ENCODE measurements at places on chromosomes 5 and 9. TPM values are rescaled to one million over a fixed set of nuclear protein-coding genes. Genes with fewer than 3 reads are reported as not detected.

GRCh38 chr9:68417762-68418161, 61.4 kb downstream of the PGM5 start:
- DNase-seq = no peak
- no peak overlapping the region for H3K27ac ChIP-seq
- H3K4me1 ChIP-seq = no peaks in the 10 kb centered on the region

DNA sequence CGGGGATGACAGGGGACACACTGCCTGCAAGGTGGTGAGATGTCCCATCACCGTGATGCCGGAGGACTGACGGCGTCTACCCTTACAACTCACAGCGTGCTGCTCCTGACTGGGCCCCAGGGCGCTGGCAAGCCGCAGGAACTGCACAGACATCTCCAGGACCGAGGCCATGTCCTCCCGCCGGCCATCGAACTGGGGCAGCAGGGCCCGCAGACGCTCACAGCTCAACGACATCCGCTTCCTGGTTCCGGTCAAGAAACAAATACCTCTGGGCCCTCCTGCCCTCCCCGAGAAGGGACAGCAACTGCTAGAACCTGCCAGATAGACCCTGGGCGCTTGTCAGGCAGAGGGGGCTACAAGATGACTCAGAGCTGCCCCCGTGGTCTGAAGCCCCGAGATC, 1.0 kb downstream of the SOHLH1 start:
- no peak overlapping the region for H3K4me3 ChIP-seq
- H3K36me3 ChIP-seq = no peaks in the 10 kb centered on the region
- no peak overlapping the region for H3K27ac ChIP-seq
- no peaks in the 10 kb centered on the region for H3K27me3 ChIP-seq
- DNase-seq = no peak
- H3K4me1 ChIP-seq = peaks cover 2% of the 10 kb centered on the region

- no peaks in the 10 kb centered on the region for H3K36me3 ChIP-seq
- DNase-seq = no peak
- H3K4me3 ChIP-seq = peak overlapping the region; percentile 31
- H3K27me3 ChIP-seq = peaks cover 2% of the 10 kb centered on the region
Observed at GRCh38 chr9:19457693-19458009, 48.8 kb downstream of the ACER2 start.

GRCh38 chr5:57316798-57317327, 143.0 kb downstream of the GPBP1 start:
- H3K36me3 ChIP-seq = no peaks in the 10 kb centered on the region
- no peak overlapping the region for H3K4me3 ChIP-seq
- no peak overlapping the region for H3K27ac ChIP-seq
- no peak for DNase-seq

Gene FBXO38
- 37.4 TPM for total RNA-seq

Gene UBE2QL1
- not detected for total RNA-seq
